OCI-M1 (cell line): ENCODE measurements at places on chromosomes 2 and 18.
A peak's percentile ranks its signal among the peaks of the same experiment; 100 is the strongest.

GRCh38 chr2:16031848-16032159, 91.5 kb downstream of the MYCN start:
- no peak for DNase-seq

- no peak for DNase-seq
Observed at GRCh38 chr2:223697892-223698645, 95.9 kb upstream of the SCG2 start.

GRCh38 chr2:236073246-236073645, 94.9 kb downstream of the GBX2 start:
- peak; percentile 90 for DNase-seq

- DNase-seq = no peak
Observed at GRCh38 chr18:34938090-34938489, 103.1 kb upstream of the MAPRE2 start.

DNA sequence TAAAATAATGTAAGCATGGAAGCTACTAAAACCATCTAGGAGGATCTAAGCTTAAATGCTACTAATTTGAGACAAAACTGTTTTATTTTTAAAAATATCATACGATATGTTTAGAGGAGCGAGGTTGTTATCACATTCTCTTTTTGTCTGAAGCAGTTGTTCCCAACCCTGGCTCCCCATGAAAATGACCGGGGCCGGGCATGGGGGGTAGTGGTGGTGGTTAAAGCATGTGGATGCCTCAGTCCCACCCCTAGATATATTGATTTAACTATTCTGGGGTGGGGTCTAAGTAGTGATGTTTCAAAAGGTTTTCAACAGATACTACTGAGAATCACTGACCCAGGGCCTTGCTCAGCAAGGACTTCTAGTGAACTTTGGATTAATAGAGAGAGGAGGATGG, 359.8 kb downstream of the ALK start:
- DNase-seq = no peak

DNA sequence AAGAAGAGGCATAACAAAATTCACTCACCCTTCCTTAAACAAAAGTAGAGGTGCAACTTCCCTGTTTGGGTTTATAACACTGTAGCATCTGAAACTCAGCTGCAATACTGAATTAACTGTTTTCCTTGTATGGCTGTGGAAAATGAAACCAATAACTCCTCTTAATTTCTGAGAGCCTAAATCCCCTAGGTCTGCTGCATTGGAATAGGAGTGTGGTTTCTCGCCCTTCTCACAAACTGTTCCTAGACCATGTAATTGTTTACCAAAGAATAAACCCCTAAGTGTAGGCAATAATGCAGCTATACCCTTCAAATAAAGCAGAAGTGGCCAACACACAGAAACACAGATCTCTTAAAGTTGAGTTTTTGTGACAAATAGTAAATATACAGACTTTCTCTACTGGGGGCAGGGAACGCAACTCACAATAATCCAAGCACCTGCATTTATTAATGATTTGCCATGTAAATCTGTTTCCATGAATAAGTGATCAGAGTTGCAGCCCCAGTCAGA, 52.0 kb downstream of the RASGRP3 start:
- peak; percentile 24 for DNase-seq

GRCh38 chr2:13504808-13505207, 788.1 kb downstream of the TRIB2 start:
- no peak for DNase-seq

DNA sequence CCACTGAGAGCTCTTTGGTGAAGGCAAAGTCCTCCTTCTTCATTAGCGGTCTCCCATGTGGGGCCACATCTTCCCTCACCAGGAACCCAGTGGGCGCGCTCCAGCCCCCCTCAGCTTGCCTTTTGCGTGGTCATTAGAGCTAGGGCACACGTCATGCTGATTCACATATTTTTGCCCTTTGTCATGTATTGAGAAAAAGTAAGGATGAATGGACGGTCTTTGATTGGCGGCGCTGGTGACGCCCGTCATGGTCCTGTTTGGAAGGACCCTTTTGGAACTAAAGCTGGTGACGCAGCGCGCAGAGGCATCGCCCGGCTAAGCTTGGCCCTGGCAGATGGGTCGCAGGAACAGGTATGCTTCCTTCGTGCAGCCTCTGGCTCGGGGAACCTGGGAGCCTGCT, 3.1 kb downstream of the SLC14A1 start:
- no peak for DNase-seq

DNA sequence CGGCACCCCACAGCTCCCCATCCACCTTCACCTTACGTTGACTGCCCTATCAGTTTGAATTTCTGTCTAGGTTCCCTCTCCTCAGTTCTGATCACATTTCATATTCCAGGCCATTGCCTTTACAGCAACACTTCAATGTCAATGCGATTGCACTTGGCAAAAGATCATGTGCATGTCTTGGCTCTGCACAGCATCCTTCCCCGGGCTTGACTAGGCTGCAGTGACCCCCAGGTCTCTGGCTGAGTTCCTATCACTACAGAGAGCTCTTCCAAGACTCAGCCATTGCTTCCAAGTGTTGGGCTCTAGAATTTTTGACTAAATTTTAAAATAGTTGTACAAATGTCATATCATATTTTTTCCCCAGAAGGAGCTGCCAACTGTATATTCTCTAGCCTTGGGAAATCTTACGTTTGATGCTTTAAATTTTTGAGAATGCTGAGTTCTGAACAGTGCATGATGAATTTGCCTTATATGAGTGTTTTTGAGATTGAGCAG, 103.8 kb upstream of the NEDD4L start:
- DNase-seq = no peak

DNA sequence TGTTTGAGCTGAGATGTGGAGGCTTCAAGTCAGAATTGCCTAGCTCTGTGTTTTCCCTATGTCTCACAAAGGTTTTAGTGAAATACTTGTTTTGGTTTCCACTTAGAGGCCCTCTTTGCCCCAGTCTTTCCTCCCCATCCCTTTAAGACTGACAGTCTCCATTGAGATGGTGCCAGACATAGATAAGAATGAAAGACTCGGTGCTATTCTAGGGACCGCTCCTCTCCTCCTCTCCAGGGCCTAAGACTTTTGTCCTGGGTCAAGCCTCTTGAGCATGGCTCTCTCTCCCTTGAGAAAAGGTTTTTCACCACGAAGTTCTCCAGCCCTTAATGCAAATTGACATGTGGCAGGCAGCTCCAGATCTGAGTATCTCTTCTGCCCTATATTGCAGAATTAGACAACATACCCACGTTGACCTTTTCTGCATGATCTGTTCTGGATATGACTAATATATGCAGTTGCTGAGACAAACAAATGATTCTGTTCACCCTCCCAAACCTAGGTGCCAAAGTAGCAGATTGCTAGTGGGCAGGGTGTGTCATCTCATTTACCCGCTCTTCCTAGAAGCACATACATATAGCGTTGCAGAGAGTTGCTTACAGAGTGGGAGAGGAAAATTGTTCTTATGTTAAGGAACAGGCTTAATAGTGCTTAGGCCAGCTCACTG, 47.5 kb upstream of the ACSL3 start:
- no peak for DNase-seq

GRCh38 chr18:52077251-52077983, 262.6 kb upstream of the DCC start:
- DNase-seq = peak; percentile 8

- no peak for DNase-seq
Observed at GRCh38 chr2:211407076-211407475, 850.7 kb downstream of the CPS1 start.

GRCh38 chr2:144252694-144253093, 267.2 kb downstream of the ZEB2 start:
- DNase-seq = no peak

DNA sequence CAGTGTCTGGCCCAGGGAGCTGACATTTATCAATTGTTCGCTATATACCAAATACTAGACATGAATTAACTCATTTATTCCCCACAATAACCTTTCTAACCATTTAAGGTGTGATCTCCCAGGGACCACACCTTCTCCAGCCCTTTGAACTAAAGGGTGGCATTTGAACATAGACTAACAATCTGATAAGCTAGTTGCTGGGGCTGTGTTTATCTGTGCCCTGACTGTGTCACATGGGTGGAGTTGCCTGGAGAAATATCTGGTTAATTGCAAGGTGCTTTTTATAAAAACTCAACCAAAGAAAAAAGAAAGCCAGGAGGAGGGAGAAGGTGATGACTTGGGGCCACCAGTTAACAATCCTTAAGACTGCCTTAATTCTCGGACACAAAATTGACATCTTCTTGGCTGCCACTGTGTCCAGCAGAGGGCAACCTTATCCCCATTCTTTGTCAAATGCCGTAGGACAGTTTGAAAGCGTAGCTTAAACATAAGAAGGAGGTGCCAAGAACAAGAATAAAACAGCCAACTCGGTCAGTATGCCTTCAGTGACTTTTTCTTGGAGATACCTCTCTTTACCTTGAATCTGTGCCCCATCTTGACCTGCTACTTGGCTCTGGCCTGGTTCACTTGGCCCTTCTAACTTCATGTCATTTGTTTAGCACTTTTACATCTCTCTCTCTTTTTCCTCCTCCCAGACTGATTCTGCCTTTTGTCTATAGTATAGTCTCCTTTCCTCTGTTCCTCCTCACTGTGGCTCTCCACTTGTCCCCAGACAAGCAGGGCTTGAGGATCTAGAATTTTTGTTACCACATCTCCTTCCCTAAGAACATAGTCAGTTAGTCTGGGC, 183.4 kb downstream of the MYO3B start:
- DNase-seq = peak; percentile 75
